ENCODE measurements at places on chromosomes 1 and 21. TPM values are rescaled to one million over a fixed set of nuclear protein-coding genes. Genes with fewer than 3 reads are reported as not detected.

Gene WNT9A
- total RNA-seq: 26.5 TPM

Gene ROR1
- total RNA-seq: 19.3 TPM

Gene KTI12
- 13.1 TPM for total RNA-seq

Gene LENEP
- 0.67 TPM for total RNA-seq

All from Panc1 (cell line).